Activated T-cell treated with anti-CD3 and anti-CD28 coated beads for 48 hours (primary cell): ENCODE measurements at places on chromosomes 4 and X.

- no peak for DNase-seq
Observed at GRCh38 chr4:113684534-113685091, 76.9 kb downstream of the CAMK2D start.

DNA sequence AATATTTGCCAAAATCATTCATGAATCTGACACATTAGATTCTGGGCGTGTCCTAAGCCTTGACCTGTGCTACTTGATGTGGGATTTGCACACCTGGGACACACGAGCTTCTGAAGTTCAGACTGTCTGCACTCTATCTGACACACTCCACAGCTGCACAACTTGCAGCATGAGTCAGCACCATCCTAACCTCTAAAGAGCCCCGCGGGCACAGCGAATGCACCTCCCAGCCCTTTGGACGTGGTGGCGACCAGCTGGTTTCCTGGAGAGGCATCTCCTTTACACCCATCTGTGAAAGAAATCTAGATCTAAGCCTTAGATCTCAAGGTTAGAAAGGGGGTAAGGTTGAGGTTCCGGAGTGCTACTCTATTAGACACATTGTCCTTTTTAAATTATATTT, 69.2 kb downstream of the SORBS2 start:
- no peak for DNase-seq

- DNase-seq: no peak
Observed at GRCh38 chr4:2078584-2078983, 19.5 kb downstream of the NAT8L start.

GRCh38 chr4:1246111-1246881, 2.6 kb downstream of the CTBP1 start:
- no peak for DNase-seq

DNA sequence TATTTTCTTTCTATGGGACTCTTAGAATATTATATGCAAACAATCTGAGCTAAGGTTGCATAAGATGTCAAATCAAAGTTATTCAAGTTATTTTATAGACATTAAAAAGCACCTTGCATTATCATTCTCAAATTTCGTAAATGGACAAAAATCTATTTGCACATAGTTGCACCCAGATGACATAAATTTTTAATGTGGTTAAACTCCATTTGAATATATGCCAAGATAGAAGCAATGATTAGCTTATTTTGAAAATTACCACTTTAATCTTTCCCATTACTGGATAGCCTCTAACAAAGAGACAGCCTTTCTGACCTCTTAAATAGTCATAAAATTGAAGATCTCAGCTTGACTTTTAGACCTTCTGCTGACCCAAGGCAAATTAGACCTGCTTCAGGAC, 386.8 kb downstream of the RAPGEF2 start:
- no peak for DNase-seq

- no peak for DNase-seq
Observed at GRCh38 chr4:53956053-53956452, 108.4 kb downstream of the CHIC2 start.

DNA sequence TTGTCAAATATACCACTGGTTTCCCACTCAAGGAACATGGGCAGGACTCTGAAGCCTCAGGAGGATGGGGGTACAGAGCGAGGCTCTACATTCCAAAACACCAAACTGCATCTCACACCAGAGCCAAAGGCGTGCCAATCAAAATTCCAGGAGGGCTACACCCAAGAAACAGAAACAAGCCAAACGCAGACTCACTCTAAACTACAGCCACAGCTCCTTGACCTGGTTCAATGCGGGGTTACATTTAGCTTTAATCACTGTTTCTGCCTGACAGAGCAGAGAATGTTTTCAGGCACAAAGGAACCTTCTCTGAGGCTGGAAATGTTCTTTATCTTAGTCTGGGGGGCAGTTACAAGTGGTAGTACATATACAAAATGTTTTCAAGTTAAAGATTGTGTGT, 2121.5 kb upstream of the AGA start:
- DNase-seq: no peak
